ENCODE measurements at places on chromosomes 4 and X.

DNA sequence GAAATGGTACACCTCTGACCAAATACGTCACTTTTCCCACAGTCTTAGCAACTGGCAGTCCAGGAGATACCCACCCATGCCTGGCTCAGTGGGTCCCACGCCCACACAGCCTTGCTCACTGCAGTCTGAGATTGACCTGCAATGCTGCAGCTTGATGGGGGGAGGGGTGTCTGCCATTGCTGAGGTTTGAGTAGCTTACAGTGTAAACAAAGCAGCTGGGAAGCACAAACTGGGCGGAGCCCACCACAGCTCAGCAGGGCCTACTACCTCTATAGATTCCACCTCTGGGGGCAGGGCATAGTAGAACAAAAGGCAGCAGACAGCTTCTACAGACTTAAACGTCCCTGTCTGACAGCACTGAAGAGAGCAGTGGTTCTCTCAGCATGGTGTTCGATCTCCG is 52.7 kb downstream of the AMER1 start:
- DNase-seq, result peak; percentile 66

DNA sequence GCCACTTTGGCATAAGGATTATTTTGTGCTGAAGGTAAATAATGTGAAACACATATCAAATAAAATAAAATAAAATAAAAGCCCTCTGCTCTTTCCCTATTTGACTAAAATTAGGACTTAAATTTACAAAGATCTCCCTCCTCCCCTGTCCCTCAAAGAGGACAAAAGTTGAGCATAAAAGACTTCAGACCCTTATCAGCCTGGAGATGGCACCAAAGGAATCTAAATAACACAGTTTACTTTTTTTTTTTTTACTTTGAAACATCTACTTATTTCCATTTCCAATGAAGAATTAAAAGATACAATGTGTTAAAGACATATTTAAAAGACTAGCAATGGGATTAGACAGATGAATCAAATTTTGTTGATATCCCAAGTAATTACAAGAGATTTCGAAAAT is 89.7 kb downstream of the EPHA5 start:
- DNase-seq, result no peak

- DNase-seq, result no peak
Observed at GRCh38 chrX:75603833-75604232, 81.0 kb upstream of the ZDHHC15 start.

DNA sequence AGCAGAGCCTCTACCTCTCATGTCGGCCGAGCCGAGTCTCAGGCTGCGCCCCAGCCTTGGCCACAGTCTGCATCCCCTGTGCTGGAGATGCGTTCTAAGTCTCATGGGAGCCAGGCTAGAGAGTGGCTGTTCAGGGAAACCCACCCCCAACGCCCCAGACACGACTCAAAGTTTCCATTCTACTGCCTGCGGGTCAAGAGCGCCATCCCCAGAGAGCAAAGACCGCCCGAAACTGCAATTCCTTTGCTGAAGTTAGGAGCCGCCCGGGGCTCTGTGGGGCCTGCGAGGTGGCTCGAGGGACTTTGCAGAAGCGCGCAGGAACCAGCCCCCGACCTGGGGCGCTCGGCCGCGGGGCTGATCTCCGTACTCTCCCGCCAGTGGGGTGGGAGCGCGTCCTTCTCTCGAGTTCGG is 10.0 kb upstream of the ELF4 start:
- peak; percentile 73 for DNase-seq

- DNase-seq, result no peak
Observed at GRCh38 chrX:150616179-150616862, 47.9 kb downstream of the MTM1 start.
